IMR-90 (cell line): ENCODE measurements at places on chromosomes 4 and X.
A peak's percentile ranks its signal among the peaks of the same experiment; 100 is the strongest.

- H3K36me3 ChIP-seq = no peaks in the 10 kb centered on the region
- no peak overlapping the region for H3K27ac ChIP-seq
- no peak overlapping the region for H3K4me3 ChIP-seq
- H3K4me1 ChIP-seq = no peaks in the 10 kb centered on the region
These were observed 284.1 kb downstream of the ANTXR2 start for GRCh38 chr4:79788884-79789283.

DNA sequence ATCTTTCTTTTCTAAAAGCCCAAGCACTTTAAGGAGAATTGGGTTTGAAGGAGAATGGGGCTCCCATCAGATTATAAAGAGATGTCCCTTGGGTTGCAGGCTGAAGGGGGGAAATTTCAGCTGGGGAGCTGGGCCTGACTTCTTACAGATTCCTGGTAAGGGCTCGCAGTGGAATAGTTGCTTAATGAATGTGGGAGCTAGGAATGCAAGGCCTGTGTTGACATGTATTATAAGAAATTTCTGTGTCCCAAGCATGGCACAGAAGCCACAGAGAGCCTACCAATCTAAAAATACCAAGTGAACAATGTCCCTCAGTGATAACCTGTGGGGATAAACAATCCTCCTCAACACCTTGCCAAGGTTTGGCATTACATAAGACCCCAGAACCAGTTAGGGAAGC, 39.3 kb upstream of the WNK3 start:
- H3K4me3 ChIP-seq = no peak overlapping the region
- no peaks in the 10 kb centered on the region for H3K4me1 ChIP-seq
- H3K27ac ChIP-seq = no peak overlapping the region
- no peak for DNase-seq
- no peaks in the 10 kb centered on the region for H3K27me3 ChIP-seq

DNA sequence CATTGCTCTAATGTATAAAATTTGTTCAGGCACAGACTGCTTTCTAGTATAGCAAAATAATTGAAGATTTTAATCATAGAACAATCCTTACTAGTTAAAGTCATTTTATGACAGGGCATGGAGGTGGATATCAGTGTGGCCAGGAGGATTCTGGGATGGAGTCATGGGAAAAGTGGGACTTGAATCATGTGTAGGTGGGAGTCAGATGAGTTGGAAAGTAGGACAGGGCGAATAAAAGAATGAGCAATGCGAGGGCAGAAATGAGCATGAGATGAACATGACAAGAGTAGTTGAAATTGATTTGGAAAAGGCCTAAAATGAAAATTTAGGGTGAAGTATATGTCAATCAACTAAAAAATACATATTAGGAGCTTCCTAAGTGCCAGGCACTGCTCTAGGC, 7.2 kb upstream of the SDAD1 start:
- no peak for DNase-seq
- no peak overlapping the region for H3K27ac ChIP-seq
- H3K4me3 ChIP-seq = no peak overlapping the region

GRCh38 chr4:179292468-179292867, 1850.2 kb upstream of the AGA start:
- DNase-seq = no peak
- no peaks in the 10 kb centered on the region for H3K4me1 ChIP-seq

- no peak overlapping the region for H3K4me3 ChIP-seq
- H3K27ac ChIP-seq = no peak overlapping the region
- no peaks in the 10 kb centered on the region for H3K36me3 ChIP-seq
- DNase-seq = no peak
These were observed 219.2 kb downstream of the CBR4 start for GRCh38 chr4:168790898-168791297.

DNA sequence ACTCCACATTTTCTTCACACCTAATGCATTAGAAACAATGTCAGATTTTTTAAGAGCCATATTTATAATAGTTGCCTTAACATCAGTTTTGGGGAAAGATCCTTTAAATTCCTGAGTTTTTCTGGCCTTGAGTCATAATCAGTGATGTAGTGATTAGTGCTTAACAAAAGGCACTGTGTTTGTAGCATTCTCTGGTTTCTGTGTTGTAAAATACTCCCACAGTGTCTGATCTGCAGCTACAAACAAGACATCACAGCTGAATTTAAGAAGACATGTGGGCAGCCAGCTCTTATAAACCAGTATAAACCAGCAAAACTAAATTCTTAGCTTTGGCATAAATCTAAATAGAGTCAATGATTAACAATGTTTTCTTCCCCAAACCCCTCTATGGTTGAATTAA, 233.8 kb downstream of the FSTL5 start:
- DNase-seq = peak; percentile 35
- H3K27ac ChIP-seq = no peak overlapping the region
- no peaks in the 10 kb centered on the region for H3K27me3 ChIP-seq
- no peak overlapping the region for H3K4me3 ChIP-seq
- H3K4me1 ChIP-seq = no peaks in the 10 kb centered on the region
- H3K36me3 ChIP-seq = no peaks in the 10 kb centered on the region

DNA sequence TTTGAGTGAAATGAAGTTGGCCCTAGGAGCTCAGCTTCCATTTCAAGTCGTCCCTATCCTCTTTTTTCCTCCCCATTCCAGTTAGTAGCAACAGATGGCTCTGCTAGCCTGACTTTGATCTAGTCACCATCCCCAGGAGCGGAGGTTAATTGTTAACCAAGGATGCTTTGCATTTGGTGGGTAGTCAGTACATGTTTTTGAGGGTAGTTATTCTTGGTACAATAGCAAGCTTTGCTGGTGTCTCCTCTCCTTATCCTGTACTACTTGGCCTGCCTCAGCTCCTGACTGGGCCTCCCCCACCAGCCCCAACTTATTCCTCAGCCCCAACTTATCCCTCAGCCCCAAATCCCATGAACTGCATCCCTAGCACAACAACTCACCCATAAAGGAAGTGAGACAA, 14.8 kb upstream of the RTL5 start:
- DNase-seq = no peak
- peaks cover 37% of the 10 kb centered on the region for H3K27me3 ChIP-seq
- H3K27ac ChIP-seq = no peak overlapping the region
- no peak overlapping the region for H3K4me3 ChIP-seq
- H3K4me1 ChIP-seq = no peaks in the 10 kb centered on the region

GRCh38 chrX:13177921-13178566, 133.6 kb upstream of the FAM9C start:
- H3K27ac ChIP-seq = no peak overlapping the region
- no peak for DNase-seq
- no peaks in the 10 kb centered on the region for H3K27me3 ChIP-seq

GRCh38 chr4:111601671-111602070, 543.6 kb upstream of the FAM241A start:
- no peaks in the 10 kb centered on the region for H3K36me3 ChIP-seq
- no peaks in the 10 kb centered on the region for H3K27me3 ChIP-seq
- H3K4me1 ChIP-seq = peaks cover 1% of the 10 kb centered on the region; the same call in 1 of the 2 replicates

- no peaks in the 10 kb centered on the region; the same call in 1 of the 2 replicates for H3K27me3 ChIP-seq
- no peak overlapping the region for H3K27ac ChIP-seq
- H3K4me3 ChIP-seq = no peak overlapping the region
- no peaks in the 10 kb centered on the region for H3K36me3 ChIP-seq
These were observed 364.9 kb downstream of the ZNF674 start for GRCh38 chrX:46180258-46180687.

GRCh38 chr4:82905205-82905604, 4.7 kb downstream of the THAP9 start:
- no peak overlapping the region for H3K27ac ChIP-seq
- peak; percentile 64 for DNase-seq
- no peak overlapping the region for H3K4me3 ChIP-seq
- no peaks in the 10 kb centered on the region for H3K4me1 ChIP-seq
- H3K27me3 ChIP-seq = no peaks in the 10 kb centered on the region

- H3K27ac ChIP-seq = no peak overlapping the region
- no peak overlapping the region for H3K4me3 ChIP-seq
- H3K27me3 ChIP-seq = no peaks in the 10 kb centered on the region
- peak; percentile 91 for DNase-seq
These were observed 32.2 kb downstream of the IL21 start for GRCh38 chr4:122588453-122589238.

- H3K4me1 ChIP-seq = no peaks in the 10 kb centered on the region
- H3K36me3 ChIP-seq = no peaks in the 10 kb centered on the region
- no peak overlapping the region for H3K27ac ChIP-seq
These were observed 26.8 kb upstream of the PPP2R2C start for GRCh38 chr4:6499238-6499600.

DNA sequence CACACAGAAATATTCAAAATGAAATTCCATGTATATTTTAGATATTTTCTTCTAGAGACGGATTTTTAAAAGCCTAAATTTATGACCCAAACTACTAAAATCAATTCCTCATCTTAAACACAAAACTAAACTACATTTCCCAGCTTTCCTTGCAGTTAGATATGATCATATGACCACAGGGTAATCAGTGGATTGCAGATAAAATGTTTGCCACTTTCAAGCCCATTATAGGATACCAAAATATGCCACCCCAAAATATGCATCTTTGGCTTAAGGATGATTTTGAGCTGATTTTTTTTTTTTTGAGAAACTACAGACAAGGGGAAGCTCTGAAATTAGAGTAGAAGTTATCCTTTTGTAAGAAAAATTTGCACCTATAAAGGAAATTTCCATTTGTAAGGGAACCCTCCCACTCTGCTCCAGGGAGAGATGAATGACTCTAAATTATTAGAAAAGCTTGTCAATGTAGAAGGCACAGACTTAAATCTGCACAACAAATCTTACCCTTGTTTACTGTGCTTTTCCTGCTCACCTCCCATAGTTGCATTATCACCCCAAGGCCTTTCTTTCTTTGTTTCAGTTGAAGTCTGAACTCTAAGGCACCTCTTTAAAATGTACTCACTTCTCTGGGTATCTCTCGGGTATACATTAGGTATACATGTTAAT, 503.0 kb downstream of the PDHA2 start:
- H3K36me3 ChIP-seq = no peaks in the 10 kb centered on the region
- H3K4me3 ChIP-seq = no peak overlapping the region
- H3K4me1 ChIP-seq = no peaks in the 10 kb centered on the region
- no peak for DNase-seq
- H3K27ac ChIP-seq = no peak overlapping the region
- H3K27me3 ChIP-seq = no peaks in the 10 kb centered on the region

DNA sequence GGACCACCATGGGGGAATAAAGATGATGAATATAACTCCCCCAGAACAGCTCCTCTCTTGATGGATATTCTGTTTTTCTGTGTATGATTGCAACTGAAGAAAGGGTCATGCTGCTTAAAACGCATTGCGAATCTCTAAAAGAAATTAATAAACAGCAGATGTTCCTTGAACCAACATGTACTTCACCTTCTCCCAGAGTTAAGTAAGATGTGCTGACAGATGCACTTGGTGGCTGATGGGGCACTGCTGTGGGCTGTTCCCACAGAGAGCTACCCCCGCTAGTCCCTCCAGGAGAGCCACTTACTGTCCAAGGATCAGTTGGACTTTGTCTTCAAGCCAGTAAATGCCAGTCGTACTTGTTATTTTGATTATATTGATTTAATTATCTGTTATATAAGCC, 26.3 kb upstream of the C4orf54 start:
- no peaks in the 10 kb centered on the region for H3K4me1 ChIP-seq
- DNase-seq = no peak
- peaks cover 2% of the 10 kb centered on the region for H3K27me3 ChIP-seq
- H3K4me3 ChIP-seq = no peak overlapping the region
- H3K27ac ChIP-seq = no peak overlapping the region

DNA sequence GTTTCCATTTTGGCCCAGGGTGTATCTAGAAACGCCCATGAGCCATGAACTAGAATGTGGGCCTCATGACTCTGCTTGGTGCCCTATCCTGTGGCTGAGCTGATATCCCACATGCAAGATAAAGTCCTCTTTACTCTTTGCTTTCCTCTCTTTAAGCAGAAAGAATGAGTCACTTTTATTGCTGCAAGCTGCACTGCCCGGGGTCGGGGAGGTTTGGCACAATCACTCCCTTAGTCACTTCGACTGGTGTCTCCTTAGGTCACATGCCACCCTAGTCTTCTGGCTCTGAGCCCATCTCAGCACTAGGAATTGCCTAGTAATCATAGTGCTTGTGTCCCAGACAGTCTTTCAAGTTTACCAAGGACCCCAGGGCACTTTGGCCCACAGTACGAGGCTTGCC, 75.1 kb upstream of the CXorf66 start:
- no peak for DNase-seq
- no peaks in the 10 kb centered on the region for H3K27me3 ChIP-seq
- H3K4me3 ChIP-seq = no peak overlapping the region
- no peak overlapping the region for H3K27ac ChIP-seq
- no peaks in the 10 kb centered on the region for H3K36me3 ChIP-seq
- H3K4me1 ChIP-seq = no peaks in the 10 kb centered on the region

- DNase-seq = no peak
- H3K27ac ChIP-seq = peak overlapping the region; percentile 80
These were observed 677 bp upstream of the CYP4V2 start for GRCh38 chr4:186190581-186191199.

DNA sequence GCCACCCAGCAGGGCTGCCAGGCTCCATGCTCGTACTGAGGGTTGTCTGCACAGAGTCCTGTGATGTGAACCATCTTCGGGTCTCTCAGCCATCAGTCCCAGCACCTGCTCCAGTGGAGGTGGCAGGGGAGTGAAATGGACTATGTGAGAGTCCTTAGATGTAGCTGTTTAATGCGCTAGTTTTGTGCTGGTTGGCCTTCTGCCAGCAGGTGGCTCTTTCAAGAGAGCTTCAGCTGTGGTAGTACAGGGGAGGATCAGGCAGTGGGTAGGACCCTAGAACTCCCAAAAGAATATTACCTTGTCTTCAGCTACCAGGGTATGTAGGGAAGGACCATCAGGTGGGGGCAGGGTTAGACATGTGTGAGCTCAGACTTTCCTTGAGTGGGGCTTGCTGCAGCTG, 1066.0 kb downstream of the GLUD2 start:
- H3K4me1 ChIP-seq = no peaks in the 10 kb centered on the region
- no peaks in the 10 kb centered on the region for H3K36me3 ChIP-seq
- H3K27ac ChIP-seq = no peak overlapping the region
- no peaks in the 10 kb centered on the region for H3K27me3 ChIP-seq

GRCh38 chrX:15946783-15947580, 92.4 kb upstream of the AP1S2 start:
- peak; percentile 86 for DNase-seq
- H3K4me1 ChIP-seq = no peaks in the 10 kb centered on the region
- H3K27ac ChIP-seq = peak overlapping the region; percentile 42

DNA sequence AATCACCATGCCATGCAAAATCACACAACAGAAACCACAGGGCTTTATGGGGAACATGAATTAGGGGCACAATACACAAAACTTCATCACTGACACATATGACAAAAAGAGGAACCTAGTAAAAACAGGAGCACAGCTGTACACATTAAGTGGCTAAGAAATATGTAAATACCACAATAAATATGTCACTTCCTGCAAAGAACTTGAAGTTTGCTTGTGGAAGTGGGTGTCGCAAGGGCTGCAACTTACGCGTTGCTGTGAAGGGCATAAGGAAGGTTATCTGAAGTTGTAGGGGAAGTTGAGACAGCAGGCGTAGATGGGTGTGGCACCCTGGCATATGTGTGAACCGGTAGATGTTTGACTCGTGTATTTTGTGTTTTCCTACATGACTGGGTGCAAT, 42.4 kb downstream of the CLCN4 start:
- H3K4me1 ChIP-seq = peaks cover 5% of the 10 kb centered on the region
- peak; percentile 67 for DNase-seq
- no peak overlapping the region for H3K27ac ChIP-seq
- H3K36me3 ChIP-seq = no peaks in the 10 kb centered on the region
- H3K4me3 ChIP-seq = no peak overlapping the region
